ENCODE measurements at places on chromosomes 4 and X.
A peak's percentile ranks its signal among the peaks of the same experiment; 100 is the strongest.

- DNase-seq: no peak
Measured at GRCh38 chr4:4667622-4668081, 125.8 kb upstream of the STX18 start.

- DNase-seq: no peak
Measured at GRCh38 chrX:41634284-41634683, 54.5 kb upstream of the GPR34 start.

DNA sequence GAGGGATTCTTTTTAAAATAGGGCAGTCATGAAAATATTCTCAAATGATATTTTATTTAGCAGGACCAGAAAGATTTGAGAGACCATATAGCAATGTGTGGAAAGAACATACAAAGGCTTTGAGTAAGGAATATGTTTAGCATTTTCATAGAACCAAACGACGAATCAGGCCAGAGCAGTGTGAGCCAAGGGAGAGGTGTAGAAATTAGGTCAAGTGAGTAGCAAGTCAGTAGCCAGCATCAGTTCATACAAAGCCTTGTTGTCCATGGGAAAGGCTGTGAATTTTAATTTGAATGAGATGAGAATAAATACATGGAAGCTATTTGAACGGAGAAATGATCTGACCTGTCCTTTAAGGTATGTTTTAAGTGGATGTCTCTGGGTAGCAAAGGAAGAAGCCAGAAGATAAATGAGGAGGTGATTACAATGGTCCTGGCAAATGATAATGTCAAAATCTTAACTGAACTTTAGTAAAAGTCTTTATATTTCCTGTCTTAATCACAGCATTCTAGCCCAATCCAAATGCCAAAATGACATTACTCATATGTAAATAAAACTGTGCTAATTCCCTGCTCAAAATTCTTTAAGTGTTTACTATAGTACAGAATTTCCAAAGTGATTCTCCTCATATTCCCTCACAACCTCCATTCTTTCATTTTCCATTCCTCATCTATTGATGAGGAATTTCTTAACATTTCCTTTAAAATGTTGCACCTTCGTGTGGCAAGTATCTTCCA, 155.7 kb upstream of the SLIT2 start:
- DNase-seq: no peak

DNA sequence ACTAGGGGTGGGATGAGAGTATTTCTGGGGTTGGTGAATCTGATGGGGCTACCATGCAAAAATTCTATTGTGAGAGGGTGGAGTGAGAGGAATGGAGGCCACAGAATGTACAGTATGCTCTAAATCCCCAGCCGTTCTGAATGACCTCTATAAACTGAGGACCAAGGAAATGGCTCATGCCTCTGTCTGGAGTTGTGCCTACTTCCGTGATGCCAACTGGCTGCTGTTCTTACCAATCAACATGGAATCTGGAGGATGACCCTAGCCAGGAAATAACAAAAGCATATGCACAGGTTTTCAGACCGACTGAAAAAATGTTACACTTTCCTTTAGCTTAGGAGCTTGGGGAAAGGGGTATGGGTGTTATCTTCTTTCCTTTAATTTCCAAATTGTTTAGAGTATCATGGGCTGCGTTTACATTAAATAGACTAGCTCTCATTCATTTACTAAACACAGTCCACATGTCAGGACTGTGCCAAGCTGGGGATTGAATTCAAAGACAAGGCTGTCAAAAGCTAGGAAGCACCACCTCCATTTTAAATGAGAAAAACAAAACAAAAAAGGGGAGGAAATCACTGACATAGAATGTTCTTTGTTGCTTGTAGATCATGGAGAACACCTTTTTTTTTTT, 20.2 kb upstream of the CCKAR start:
- no peak for DNase-seq

DNA sequence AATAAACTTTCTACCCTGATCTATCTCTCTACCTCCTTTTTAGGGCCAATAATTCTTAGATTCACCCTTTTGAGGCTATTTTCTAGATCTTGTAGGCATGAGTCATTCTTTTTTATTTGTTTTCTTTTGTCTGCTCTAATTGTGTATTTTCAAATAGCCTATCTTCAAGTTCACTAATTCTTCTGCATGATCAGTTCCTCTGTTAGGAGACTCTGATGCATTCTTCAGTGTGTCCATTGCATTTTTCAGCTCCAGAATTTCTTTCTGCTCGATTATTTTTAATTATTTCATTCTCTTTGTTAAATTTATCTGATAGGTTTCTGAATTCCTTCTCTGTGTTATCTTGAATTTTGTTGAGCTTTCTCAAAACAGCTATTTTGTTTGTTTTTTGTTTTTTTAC, 11.3 kb downstream of the CXorf58 start:
- no peak for DNase-seq

DNA sequence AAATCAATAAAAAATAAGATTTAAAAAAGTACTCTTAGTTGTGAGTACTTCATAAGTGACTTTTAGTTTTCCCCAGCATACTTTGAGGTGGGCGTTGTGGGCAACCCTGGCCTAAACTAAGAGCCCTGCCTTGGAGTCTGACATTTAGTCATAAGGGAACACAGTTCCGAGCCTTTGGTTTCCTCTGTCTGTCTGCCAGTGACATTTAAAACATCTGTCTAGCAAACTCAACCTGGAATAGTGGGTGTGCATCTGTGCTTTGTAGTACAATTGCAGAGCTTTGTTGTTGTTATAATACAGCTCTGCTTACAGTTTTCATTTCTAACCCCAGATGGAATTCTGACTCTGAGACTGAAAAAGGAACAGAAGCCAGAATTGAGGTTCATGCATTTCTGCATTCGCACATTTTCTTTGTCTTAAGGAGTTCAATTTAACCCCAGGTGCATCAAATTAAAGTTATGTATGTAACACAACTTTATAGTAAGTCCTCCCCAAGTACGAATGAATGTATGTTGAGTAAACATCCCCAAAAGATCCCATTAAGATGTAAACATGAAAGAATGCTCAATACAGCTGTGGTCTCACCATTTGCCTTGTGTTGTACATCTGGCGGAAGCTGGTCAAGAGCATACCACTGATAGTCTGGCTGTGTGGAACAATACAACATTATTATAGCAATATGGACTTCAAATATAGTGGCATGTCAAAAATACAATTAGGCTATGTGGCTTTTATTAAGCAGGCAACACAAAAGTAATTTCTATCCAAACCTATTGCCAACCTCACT, 25.9 kb downstream of the TNIP3 start:
- DNase-seq: no peak

DNA sequence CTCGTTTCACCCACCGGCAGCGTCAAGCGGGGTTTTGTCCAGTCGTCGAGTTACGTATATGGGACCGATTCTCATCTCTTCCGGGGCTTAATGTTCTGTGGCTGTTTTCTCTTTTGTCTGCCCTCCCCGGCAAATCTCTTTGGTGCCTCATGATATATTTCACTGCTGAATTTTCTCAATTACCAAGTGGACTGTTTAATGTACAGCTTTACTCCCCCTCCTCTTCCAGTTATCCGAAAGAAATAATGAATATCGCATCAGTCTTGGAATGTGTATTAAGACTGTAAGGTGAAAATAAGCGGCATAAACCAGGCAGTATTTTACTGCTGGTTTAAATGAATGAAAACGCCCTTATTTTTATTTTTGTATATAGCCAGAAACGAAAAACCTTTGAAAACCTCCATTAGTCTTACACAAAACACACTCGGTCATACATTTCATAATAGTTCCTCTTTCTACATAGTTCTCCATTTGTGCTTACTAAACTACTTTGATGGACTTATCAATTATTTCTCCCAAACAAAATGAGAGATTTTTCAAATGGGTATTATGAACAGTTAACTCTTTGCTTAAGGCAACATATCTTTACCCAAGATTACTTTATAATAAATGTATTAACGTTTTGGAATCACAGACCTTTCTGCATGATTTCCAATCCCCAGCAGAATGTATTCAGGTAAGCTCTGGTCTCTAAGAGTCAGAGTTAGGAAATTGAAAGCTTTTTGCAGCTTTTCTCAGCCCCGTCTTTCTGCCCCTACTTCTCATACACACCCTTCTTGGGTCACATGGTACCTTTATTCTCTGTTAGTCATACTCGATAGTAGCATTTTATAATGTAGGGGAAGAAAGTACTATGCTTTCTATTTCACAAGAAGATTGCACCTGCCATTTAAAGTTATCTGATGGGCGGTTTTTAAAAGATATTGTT, 979 bp downstream of the RP2 start:
- DNase-seq: no peak

DNA sequence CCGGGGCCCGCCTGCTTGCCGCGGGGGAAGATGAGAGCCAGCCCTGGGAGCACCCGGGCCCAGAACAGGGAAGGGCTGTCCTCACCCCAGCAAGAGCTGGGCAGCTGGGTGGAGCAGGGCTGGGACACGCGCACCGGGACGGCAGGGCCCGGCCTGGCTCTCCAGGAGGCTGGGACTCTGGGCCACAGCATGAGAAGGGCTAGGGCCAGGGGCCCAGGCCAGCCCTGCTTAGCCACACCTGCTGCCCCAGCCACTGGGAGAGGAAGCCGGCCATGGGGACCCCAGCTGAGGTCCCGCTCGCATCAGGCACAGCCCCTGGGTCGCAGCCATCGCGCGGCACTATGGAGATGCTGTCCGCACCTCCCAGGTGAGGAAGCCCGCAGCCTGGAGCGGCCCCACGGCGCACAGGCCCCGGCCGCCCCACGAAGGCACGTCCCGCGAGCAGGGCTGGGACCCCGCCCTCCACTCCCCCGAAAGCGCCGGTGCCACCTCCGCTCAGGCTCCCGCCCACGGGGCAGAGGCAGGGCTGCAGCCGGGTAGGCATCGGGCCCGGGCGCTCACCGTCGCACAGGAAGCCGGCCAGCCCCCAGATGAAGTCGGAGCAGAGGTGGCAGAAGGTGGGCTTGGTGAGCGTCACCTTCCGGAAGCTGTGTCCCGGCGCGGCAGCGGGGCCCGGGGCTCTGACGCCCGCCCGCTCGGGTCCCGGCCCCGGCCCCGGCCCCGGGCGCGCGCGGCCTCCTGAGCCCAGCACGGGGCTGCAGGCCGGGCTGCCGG, 531 bp downstream of the DGKQ start:
- DNase-seq: no peak

- no peak for DNase-seq
Measured at GRCh38 chr4:105025263-105026017, 121.2 kb upstream of the TET2 start.

- no peak for DNase-seq
Measured at GRCh38 chrX:15856636-15857035, 2.0 kb upstream of the AP1S2 start.

DNA sequence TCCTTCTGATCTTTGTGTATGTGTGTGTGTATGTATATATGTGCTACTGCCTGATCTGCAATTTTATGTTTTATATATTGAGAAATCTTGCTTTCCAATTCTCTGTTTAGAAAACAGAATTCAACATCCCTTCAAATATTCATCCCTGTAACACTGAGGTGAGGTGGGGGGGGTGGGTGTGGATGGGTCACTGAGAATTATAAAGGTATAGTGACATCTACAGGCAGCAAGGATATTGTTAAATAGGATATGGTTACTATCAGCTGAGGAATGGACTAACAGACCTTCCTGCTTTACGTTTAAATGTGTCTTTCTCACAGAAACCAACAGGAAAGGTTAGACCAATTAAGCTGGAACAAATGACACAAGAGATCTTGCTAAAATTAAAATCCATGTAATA, 19.0 kb upstream of the MAGEB2 start:
- DNase-seq: no peak

DNA sequence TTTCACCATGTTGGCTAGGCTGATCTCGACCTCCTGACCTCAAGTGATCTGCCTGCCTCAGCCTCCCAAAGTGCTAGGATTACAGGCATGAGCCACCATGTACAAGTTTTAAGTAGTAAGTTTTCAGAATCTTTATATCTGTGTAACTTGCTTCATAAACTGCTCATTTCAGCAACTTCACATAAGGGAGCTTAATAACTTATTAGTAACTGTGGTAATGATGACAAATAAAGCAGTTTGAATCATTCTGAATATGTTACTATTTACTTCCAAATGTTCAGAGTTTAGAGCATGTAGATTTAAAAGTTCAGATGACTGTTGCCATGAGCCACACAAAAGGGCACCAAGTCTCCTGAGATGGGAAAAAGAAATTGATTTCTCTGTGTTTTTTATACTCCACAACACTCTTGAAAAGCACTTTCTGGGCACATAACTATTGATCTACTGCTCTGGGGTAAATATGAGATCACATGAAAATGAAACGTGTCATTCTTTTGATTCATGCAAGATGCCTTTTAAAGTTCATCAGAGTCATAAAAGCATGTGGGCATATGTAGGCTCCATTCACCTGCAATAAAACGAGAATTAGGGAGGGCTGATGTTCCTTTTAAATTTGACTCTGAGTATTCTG, 14.1 kb upstream of the CA5B start:
- DNase-seq: no peak

DNA sequence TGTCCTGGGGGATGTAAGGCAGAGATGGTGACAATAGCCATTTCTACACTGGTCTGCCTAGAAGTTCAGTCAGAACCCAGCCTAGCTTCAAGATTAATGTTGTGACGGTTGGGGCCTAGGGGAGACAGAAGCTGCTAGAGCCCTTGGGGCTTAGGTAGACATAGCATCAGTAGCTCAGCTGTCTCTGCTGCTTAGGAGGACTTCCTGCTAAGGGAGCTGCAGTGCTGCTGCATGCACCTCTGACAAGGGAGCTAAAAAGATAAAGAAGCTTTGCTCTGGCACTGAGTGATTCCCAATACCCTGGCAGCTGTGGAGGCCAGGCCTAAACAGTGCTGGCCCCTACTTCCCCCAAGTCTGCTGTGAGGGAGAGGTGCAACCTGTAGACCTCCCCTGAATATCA, 116.0 kb downstream of the CT47B1 start:
- no peak for DNase-seq

- no peak for DNase-seq
Measured at GRCh38 chr4:109125084-109125483, 177.4 kb downstream of the COL25A1 start.

GRCh38 chrX:96692454-96692853, 7.8 kb downstream of the DIAPH2 start:
- no peak for DNase-seq

- no peak for DNase-seq
Measured at GRCh38 chr4:2698951-2699505, 57.1 kb downstream of the TNIP2 start.

DNA sequence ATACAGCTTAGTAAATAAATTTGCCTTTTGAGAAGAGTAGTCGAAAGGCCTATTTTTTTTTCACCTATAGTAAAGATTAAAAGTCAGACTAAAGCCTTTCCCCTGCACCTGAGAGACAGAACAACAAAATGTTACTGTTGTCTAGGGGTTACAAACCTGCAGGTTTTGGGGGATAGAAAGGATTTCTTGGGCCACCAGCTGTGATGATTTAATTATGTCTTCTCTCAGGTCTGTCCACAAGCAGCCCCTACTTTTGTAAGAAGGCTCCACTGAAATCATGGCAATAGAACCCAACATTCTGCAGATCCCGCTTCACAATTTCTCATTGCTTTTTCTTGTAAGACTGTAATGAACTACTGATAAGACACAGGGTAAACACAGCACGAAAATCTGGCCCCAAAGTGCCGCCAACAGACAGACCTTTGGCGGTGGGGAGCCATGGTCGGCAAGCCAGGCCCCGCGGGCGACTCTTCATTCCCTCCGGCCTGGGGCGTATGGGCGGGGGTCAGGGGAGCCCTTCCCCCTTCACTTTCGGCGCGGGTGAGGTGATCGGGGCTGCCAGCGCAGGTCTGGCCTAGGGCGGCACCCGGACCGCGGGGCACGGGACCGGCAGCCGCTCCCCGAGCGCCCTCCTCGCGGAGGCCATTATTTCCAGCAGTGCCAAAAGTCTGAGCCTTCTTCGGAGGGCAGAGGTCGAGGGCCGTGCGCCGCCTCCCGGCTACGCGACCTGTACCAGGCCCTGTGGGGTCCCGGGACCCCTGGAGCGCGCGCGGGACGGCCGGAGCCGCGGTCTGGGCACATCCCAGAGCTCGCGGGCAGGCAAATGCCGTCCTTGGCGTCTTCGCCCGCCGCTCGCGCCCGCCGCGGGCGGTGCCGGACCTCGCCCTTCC, 812 bp upstream of the KDM6A start:
- DNase-seq: peak; percentile 35
